ENCODE measurements at places on chromosomes 6 and 20.

DNA sequence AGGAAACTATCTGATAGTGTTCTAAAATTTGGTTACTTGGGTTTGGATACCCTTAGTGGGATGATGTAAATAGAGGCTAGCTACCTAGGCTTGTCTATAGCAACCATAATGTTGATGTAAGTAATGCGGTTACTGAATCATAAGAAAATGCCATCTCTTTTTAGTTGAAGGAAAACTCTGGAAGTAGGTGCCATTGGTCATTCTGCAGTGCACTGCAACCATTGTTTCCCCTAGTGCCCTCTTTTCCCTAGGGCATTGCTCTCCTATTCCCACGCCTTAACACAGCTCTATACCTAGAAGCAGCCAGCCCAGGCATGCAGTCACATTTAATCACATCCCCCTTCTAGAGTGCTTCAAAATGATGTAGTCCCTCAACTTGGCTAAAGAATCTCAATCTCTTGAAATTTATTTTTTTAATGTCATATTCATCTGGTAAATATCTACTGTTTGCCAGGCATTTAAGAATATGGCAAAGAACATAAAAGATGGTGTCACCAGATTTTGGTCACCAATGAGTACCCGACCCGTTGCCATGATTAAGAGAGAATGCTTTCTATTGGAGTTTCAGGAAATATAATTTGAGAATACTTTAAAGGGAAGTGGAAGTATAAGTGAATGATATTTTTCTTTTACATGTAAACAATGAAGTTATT, 10.4 kb downstream of the LOC128125822 start:
- no peak for DNase-seq

GRCh38 chr20:45792317-45793118, 764 bp downstream of the DNTTIP1 start:
- peak; percentile 55 for DNase-seq

DNA sequence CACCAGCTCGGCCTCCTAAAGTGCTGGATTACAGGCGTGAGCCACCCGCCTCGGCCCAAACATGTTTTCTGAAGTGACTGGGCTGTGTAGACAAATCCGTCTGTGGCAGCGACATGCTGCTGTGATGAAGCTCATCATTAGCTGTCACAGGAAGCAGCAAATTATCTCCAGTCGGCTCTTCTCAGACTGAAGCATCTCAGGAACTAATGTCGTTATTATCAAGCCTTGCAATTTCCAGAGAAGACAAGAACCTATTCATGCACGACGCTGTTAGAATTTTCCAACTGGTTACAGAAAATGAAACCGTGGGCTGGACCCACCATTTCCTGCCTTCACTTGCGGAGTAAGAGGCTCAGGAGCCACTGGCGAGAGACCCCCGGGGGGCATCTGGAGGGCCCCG, 17.1 kb upstream of the NTSR1 start:
- DNase-seq: no peak

GRCh38 chr6:56361812-56362211, 114.4 kb upstream of the COL21A1 start:
- no peak for DNase-seq

DNA sequence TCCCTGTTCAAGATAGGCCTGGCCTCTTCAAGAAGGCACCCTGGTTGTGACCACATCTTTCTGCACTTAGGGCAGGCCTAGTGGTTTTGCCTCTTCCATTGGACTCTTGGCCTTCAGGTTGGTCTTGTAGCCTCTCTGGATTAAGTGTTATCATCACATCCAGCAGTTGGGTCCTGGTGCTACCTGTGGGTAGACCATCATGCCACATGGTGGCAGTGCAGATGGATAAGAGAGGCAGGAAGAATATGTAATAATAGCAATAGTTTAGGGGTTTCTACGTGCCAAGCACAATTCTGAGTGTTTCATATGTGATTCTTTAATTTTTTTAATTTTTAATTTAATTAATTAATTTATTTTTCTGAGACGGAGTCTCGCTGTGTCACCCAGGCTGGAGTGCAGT, 28.5 kb upstream of the SNRPB2 start:
- DNase-seq: no peak

DNA sequence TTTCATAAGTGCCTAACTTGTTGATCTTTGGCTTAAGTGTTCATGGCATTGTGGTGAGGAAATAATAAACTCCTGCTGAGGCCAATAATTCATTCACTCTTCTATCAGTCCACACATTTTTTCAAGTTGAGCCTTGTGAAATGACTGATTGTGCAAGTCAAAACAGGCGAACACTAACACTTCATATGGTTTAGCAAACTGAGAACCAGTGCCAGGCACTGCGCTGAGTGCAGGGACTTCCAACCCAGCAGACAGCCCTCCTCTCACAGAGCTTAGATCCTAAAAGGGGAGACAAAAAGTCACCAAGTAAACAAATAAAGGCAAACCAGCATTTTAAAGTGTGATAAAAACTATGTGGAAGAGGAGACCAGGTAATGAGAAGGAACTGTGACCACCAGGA, 435.0 kb downstream of the PTPRT start:
- peak; percentile 60 for DNase-seq

DNA sequence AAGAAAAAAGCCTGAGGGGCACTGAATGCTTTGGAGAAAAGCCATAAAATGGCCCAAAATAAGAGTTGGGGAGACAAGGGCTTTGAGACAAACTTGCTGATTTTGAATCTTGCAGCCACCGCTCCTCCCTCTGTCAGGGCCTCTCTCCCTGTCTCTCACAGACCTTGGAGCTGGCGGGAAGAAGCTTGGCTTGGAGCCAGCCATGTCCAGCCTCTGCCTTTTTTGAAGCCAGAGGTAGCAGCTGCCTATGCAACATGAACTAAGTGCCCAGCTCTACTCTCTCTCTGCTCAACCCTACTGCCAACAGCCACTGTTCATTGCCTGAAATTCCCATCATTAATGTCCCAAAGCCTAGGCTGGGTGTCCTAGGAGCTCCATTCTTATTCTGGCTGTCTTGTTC, 63.7 kb upstream of the CTNNBL1 start:
- DNase-seq: no peak

DNA sequence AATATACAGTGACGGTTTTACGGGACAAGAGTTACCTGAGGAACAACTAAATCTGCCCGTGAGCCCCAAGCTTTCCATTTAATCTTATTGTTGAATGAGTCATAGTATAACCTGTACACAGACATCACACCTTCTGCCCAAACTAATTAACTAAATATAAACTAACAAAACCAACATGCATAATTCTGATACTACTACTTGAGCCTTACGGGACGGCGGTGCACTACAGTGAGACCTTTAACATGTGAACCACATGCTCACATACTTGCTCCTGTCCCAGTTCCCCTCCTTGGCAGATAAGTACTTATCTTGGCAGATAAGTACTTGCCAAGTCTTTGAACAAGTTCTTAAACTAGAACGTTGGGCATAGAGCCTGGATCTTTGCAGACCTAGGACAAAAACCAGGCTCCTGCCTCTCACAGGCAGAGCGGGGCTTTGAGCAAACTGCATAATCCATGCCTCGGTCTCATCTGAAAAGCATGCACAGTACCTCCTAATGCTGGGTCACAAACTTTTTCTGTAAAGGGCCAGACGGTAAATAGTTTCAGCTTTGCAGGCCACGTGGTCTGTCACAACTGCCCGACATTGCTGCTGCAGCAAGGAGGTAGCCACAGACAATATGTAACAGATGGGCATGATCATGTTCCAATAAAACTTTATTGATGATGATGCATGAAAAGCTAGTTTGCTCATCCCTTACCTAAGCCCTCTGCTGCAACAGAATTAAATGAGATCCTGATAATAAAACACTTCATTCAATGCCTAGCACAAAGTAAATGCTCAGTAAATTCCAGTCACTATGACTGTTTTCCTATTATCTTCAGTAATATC, 23.0 kb downstream of the ZNF217 start:
- no peak for DNase-seq

GRCh38 chr6:35710241-35710847, 21.6 kb upstream of the FKBP5 start:
- no peak for DNase-seq

- no peak for DNase-seq
Observed at GRCh38 chr6:31332637-31333602, 24.1 kb downstream of the HLA-B start.

DNA sequence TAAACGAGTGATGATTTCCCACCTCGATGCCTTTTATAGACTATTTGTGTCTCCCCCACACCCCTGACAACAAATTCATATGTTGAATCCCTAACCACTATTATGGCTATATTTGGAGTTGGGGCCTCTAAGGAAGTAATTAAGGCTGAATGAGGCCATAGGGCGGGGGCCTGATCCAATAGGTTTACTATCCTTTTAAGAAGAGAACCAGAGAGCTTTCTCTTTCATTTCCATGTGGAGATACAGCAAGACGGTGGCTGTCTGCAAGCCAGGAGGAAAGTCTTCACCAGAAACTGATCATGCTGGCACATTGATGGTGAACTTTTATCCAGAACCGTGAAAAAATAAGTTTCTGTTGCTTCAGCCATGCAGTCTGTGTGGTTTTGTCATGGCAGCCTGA, 38.9 kb upstream of the CLIC5 start:
- DNase-seq: no peak

- peak; percentile 80 for DNase-seq
Observed at GRCh38 chr6:167778497-167779128, 48.1 kb upstream of the AFDN start.

- DNase-seq: no peak
Observed at GRCh38 chr6:90496258-90497016, 90.4 kb downstream of the MAP3K7 start.

DNA sequence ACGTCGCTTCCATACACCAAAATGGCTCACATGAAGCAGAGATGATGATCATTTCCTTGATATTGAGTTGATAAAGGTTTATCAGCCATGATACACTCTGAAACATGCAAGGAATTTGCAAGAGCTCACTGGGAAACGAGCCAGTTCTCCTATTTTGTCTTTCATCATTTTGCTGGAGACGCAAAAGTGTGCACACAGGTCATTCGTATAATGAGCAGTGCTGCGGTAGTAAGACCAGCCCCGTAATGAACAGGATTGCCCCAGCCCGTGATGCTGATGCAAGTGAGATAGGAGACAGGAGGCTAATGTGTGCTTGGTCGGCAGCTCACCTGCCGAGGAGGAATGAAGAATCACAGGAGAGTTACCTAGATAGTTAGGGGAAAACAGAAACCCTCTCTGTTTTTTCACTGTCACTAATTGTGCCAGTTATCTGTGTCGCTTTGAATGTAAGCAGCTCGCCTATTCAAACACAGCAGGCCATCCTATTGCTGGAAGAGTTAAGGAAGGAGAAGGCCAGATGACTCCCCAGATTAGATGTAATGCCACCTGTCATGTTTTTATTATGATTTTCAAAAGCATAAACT, 391.8 kb downstream of the SAMD5 start:
- no peak for DNase-seq

- DNase-seq: no peak
Observed at GRCh38 chr6:111122458-111123286, 35.4 kb downstream of the SLC16A10 start.

GRCh38 chr6:123898665-123899064, 95.0 kb downstream of the NKAIN2 start:
- no peak for DNase-seq

DNA sequence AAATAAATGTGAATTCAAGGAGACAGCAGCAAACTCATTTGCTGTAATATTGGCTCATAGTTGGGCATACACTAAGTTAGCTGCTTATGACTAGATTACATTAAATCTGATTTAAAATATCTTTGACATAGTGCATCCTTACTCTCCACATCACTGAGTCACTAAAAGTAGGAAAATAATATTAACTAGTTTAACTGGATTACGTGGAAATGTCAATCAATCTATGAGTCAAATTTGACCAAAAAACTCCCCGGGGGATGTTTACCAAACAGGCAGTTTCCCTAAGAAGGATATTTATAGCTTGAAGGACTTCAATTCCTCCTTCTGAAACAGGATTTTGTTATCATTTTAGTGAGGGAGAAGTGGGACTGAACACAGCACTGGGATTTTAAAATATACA, 366.5 kb downstream of the ESR1 start:
- DNase-seq: no peak

DNA sequence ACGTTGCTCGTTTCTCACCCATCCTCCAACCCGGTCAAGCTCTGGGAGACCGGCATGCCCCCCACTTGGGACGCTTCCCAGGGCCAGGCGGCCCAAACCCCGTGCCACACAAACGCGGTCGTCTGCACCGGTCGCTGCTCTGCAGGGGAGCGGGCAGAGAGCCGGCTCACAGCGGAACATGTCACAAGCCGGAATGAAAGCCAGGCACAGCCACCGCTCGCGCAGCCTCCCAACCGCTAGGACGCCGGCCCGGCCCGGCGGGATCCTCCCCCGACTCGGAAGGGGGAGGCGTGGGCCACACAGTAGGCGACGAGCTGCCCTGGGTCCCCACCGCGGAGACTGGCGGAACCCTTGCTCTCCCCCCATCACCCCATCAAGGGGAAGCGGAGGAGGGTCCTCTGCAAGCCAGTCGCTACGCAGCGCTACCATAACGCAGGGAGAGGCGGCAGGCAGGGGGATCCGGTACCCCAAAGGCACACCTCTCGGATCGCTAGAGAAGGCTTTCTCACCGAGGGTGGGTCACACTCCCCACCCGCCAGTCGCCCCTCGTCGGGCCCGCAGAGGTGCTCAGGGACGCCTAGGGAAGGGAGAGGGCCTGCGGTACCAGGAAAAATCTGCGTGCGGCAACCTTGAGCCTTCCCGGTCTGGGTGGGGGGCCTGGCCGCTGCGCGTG, 768.4 kb upstream of the DEFB115 start:
- no peak for DNase-seq

Measured in lower lobe of right lung (tissue), 2 donors.